ENCODE measurements at places on chromosomes 12 and 14.

GRCh38 chr12:114767906-114768722 is 84.1 kb upstream of the TBX3 start:
- DNase-seq = no peak

DNA sequence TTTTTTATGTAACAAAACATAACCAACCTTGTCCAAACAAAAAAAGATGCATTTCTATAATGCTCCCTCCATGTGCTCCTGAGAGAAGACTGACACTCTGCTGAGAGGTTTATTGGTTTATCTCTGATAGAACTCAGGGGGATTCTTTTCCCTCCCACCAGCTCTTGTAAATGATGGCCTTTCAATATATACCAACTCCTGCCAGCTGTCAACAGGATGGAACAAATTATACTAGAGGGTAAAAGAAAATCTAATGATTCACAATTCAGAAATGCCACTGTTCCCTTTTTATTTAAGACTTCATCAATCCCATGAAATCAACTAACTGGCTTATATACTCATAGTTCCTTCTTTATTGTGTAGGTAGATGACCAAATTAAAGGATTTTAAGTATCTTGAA is 25.4 kb downstream of the PSMC1 start:
- no peak for DNase-seq

GRCh38 chr12:89874146-89874545 is 165.5 kb upstream of the ATP2B1 start:
- no peak for DNase-seq

DNA sequence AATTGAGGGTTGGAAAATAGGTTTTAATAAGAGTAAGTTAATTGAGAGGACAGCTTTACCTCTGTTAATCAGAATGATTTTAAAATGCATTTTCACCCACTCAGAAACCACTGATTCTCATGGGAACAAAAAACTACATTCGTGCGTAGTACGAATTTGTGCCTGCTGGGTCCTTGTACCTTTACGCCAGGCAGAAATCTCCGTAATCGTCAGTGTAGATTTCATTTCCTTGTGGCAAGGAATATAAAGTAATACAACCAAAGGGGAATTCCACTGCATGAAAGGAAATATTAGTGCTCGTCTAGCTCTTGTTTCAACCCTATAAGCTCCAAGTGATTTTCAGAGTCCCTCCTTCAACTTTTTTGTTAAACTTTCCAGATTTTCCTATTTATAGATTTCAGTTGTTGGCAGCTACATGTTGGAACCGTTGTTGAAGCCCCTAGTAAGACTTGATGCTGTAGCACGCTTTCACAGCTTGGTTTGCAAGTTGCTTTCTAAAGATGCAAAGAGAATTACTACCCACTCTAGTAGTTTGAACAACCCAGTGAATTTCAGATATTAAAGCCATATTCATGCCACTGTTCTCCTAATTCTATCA is 90.6 kb downstream of the ETV6 start:
- no peak for DNase-seq

DNA sequence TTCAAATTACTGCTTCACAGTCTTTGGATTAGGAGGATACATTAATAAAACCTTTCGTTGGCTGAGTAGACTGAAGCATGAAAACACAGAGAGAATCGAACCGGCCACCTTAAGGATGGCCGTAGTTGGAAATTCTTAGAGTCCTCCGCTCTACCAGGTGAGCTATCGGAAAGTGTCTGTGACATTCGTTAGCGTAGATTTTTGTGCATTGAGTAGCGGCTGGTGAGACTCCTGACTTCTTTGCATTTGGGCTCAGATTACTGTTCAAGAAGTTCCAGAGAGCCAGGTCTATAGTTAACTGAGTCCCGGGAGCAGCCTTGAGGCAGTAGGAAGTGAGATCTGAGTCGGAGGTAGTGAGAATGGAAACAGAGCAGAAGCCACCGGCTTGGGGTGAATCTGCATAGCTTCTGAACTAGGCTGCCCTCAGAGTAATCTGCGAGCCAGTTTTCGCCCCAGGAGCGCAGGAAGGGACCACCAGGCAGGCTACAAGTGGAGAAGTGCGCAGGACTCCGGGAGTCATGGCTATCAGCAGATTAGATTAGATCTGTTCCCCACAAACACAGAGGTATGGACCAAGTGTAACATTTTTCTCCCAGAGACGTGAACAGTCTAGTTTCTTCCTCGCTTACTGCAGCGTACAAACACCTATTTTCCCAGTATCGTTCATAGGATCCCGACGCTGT is 11.0 kb downstream of the OR6S1 start:
- DNase-seq = no peak

Measured in stimulated activated CD4-positive, alpha-beta T cell treated with anti-CD3 and anti-CD28 coated beads, TNF-alpha, amount 100 ng/mL, for 1 hour (primary cell).